GM12878 (cell line): ENCODE measurements at places on chromosomes 3 and 15. TPM values are rescaled to one million over a fixed set of nuclear protein-coding genes. Genes with fewer than 3 reads are reported as not detected.

Gene ZNF660
- total RNA-seq = 2.4 and 2.9 TPM in 2 replicates

- no peak for DNase-seq
Observed at GRCh38 chr3:139317660-139318430, 26.0 kb upstream of the MRPS22 start.

DNA sequence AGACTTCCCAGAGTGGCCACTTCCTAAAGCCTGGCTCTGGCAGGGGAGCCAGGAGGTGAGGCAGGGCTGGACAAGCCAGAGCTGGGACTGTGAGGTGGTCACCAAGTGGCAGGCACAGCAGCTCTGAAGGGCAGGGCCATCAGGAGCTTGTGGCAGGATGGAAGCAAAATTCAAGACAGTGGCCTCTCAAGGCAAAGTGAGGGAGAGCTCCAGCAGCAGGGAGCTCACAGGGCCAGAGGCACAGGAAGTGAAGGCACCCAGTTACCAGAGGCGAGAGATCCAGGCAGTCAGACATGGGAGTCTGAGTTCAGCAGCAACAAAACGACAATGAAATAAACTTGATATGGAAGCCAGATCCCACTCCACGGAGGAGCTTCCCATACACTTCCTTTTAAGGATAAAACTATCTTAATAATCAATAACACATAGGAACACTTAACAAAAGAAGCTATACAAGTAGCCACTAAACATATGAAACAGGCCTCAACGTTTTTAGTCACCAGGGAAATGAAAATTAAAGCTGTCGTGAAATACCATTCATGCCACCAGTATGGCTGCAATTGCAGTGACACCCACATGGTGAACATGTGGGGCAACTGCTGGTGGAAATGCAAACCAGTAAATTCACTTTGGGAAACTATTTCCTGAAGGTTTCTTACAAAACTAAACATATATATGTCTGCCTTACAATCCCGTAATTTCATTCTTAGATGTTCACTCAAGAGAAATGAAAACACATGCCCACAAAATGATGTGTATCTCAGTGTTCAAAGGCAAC lies 35.4 kb upstream of the TMEM158 start:
- DNase-seq = no peak

GRCh38 chr3:127546554-127546953 lies 44.0 kb downstream of the TPRA1 start:
- no peak for DNase-seq

- no peak for DNase-seq
Observed at GRCh38 chr3:131535131-131535530, 32.4 kb upstream of the MRPL3 start.

DNA sequence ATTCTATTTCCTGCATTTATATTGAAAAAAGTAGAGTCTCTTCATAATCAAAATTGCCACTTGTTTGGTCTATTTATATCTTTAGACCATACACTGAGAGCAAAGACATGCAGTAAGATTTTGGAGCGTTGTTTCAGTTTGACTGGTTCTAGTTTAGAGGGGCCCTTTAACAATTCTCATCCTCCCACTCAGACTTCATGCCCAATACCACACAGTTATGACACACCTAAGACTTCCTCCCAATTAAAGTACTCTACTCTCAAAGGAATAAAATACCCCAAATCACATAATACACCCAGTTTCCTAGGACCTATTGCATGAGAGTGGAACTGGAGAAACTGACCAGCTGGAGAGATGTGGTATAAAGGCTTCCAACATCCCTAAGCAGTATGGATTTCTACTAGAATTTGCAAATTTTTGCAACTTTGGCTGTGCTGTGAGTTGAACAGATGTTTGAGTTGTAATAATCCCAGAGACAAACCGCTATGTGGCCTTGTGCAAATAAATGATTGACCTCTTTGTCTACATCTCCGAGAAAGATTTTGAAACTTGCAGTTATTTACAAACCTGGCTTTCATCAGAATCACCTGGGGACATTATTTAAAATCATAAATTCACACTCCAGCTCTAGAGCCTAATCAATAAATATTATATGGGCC lies 170.0 kb upstream of the ROBO2 start:
- no peak for DNase-seq

- DNase-seq = no peak
Observed at GRCh38 chr3:108119398-108120104, 28.7 kb upstream of the CD47 start.
